ENCODE measurements at places on chromosomes 13 and 19.

DNA sequence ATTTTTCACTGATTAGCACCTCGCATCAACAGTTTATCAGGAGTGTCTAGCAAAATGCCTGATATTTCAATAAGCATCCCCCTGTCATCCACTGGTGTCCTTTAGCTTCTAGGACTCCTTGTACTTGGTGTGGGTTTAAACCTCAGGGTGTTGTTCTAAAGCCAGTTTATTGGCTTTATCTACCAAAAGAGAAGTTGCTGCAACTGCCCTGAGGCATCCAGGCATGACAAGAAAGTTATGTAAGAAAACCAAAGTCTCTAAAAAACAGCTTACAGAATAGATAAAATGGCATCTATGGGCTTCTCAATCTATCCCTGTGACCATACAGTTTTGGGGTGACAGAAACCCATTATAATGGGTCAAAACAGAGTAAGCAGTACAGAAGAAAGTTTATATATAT is 120.3 kb upstream of the ZNF91 start:
- DNase-seq: no peak

DNA sequence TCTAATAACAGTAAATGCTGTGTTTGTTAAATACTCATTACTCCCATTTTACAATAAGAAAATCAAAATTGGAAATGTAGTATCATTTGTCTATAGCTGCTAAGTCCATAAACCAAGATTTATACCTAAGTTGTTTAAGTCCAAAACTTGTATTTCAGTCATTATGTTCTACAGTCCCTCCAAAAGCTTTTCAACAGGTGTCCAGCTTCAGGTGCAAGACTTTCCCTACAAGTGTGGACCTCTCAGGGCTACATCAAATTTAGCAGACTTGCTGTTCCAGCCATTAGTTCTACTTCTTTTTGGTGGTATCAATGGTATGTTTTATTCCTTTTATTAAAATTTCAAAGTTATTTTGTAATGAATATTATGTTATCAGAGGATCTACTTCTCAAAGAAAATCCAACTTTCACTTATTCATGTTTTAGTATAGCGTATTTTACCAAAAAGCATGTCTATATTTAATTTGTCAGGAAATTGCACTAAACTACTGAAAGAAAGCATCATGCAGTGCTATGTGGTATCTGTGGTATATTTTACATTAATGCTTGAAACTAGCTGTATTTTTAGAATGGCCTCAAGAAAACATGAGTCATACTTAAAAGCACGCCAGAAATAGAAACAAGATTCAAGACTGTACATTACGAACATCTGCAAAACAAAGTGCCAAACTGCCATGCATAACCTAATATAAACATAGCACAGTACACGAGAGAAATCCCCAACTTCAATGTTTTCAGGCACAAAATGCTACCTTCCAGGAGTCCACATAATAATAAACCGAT is 44.5 kb downstream of the VWA8 start:
- DNase-seq: peak; percentile 75

DNA sequence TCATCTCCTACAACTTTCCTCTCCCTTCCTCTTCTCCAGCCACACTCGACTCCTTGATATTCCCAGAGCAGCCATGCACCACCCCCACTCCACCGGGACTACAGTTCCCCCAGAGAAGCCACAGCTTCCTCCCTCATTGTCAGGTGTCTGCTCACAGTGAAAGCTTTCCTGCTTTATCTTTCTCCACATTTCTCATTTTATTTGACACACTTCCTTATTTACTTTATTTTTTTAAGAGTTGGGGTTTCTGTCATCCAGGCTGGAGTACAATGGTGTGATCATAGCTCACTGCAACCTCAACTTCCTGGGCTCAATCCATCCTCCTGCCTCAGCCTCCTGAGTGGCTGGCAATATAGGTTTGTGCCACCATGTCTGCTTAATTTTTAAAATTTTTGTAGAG is 464.6 kb downstream of the MYO16 start:
- no peak for DNase-seq

GRCh38 chr13:50993371-50993770 is 83.8 kb downstream of the RNASEH2B start:
- DNase-seq: no peak

DNA sequence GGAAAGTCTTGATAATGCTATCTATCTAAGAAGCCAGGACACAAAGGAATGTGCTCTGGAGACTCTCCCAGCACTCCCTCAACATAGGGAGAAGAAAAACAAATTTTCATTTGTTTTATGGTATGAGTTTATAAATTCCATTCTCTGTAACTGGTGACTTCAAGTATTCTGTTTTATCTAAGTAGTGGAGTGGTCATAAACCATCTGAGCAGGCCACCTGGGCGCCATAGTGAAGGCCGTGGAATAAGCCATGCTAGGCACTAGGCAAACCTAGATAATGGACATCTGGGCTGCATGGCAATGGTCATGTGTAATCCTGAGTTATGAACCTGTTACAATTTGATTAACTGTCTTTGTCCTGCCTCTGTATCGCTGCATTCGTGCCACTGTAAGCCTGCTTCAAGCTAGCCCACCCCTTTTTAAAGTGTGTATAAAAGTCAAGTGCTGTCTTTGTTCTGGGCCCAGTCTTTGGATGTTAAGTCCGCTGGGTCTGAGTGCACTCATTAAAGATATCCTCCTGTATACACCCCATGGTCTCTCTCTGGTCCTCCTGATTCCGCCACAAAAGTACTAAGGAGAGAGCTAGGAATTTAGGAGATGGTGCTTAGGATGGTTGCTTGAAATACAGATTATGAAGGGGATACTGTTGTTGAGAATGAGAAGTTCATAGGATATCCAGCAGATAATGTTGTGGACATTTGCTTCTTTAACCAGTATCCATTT is 13.2 kb downstream of the GTF2F2 start:
- DNase-seq: no peak

DNA sequence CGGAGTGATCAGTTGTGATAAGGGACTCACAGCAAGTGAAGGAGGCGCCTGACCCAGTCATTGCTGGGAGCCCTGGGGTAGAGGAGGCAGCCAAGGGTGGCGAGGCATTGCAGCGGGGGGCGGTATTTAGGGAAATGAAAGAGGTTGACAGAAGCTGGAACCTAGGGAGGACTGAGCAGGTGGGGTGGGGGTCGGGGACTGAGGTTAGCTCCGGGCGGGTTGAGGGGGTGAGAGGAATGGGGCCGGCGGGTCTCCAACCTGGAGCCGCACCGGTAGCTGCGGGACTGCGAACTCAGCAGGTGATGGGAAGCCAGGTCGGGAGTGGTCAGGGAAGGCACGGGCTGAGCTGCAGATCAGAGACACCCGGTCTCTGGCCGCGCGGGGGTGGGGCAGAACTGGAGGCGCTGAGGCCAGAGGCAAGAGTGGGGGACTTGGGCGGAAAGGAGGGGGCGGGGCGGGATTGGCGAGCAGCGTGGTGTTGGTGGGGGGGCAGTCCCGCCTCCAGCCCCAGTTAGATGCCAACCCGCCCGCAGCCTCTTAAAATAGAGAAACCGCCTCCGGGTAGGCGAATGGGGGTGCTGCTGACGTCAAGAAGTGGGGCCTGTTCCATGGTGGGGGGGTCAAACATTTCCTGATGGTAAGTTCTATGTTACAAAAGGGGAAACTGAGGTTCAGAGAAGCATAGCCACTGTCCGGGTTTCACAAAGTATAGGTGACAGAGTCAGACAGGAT is 1.5 kb downstream of the MAST3 start:
- no peak for DNase-seq

DNA sequence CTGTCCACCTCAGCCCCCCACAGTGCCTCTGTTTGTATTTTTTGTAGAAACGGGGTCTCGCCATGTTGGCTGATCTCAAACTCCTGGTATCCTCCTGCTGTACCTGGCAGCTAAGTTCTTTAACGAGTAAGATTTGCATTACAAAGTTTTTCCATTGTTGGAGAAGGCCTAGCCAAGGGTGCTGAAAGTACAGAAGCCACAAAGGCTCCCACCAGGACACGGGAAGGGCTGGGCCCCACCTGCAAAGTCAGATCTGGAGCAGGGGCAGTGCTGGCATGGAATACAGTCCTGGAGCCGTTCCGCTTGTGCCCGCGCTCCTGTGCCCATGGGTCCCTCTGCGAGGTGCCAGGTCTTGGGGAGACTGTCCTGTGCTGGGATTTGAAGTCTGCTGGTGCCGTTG is 12.1 kb downstream of the FZR1 start:
- DNase-seq: no peak

GRCh38 chr13:40895227-40896184 is 106.1 kb downstream of the SLC25A15 start:
- DNase-seq: no peak

DNA sequence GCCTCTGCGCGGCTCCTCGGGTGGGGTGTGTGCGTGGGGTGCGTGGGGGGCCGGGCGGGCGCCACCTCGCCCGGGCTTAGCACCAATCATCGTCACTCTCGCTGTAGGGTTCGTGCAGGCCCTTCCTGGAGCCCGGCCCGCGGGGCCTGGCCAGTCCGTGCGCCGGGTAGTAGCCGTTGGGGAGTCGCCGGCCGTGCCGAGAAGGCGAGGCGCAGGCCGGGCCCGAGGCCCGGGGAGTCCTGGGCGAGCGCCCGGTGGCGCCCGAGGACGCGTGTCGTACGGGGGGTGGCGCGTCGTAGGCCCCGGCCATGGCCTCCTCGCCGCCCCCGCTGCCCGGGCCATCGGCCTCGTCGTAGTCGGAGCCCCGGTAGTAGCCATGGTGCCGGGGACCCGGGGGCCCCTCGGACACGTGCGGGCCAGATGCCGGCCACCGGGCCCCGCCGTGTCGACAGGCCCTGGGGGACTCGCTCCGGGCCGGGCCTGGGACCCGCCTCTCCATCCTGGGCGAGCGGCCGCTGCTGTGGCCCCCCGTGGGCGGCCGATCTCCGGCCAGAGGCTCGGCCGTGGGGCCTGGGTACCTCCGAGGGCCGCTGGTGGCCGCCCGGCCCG is 57.1 kb downstream of the IER2 start:
- peak; percentile 54 for DNase-seq

- DNase-seq: no peak
Measured at GRCh38 chr13:50991579-50992521, 82.3 kb downstream of the RNASEH2B start.

DNA sequence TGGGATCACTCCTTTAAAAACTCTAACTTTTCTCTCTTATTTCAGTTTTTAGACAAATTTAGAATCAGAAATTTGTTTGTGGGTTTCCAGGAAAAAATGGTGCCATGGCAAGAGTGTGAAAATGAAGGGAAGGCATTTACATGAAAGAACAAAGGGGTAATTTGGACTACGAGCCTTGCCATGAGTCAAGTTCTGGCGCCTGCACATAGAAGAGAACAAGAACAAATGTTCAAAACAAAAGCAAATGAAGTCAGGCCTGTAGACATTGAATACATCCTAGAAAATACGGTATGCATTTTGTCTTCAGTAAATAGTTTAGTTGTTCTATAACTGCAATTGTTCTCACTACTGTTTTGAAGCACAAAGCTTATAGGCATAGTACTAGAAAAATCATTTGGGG is 1390.5 kb downstream of the EFNB2 start:
- DNase-seq: peak; percentile 60

DNA sequence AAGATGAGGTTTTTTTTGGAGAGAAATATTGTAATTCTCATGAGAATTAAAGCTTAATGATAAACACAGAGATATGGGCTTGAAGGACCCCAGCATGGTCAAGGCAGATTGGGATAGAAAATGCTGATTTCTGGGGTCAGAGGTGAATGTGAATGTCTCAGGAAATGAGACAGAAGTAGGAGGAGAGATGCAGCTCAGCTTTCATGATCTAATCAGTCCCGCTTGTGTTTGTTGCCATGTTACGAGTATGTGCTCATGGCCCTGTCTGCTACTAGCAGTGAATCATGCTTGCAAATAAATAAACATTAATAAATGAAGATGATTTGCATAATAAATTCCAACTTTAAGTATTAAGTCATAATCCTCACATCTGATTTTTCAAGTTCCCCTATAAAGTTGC is 23.0 kb upstream of the NDFIP2 start:
- peak; percentile 77 for DNase-seq

DNA sequence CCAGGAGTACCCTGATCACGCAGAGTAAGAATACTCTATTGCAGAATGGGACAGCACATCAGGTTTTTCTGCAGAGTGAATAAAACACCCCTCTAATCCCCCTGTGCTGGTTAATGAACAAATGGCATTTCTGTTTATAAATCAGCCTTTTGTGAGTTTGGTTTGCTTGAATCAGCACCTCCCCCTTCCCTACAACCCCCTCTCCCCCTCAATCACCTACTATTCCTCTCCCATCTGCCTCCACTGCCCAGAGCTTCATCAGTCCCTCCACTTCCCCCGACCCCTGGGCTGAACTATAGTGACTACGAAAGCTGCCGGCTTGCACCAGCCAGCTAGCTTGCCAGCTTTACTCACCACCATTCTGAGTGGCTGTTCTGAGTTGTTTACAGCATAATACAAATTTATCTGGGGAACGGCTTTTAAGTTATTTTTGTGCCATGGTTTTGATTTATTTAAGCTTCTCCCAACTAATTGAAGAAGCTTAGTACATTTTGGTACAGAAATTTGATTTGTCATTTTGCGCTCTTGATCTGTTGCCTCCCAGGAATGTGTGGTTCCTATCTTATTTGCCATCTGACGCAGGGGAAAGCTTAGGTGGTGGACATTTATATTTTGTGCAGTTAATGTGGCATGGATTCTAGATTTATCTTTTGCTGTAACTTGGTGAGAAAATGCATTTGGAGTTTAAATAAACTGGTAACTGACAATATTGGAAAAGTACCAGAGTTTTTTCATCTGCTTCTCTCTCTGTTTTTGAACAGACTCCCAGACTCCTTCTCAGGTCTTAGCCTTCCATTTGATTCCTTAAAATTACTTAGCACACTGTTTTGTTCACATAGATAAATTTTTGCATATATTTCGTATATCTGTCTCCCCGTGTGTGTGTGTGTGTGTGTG is 41.7 kb upstream of the WDFY2 start:
- no peak for DNase-seq

GRCh38 chr13:29756506-29756905 is 93.9 kb downstream of the UBL3 start:
- peak; percentile 12 for DNase-seq

- no peak for DNase-seq
Measured at GRCh38 chr13:25391932-25392331, 20.2 kb downstream of the ATP8A2 start.

GRCh38 chr13:41603917-41604316 is 146.6 kb downstream of the RGCC start:
- peak; percentile 79 for DNase-seq

DNA sequence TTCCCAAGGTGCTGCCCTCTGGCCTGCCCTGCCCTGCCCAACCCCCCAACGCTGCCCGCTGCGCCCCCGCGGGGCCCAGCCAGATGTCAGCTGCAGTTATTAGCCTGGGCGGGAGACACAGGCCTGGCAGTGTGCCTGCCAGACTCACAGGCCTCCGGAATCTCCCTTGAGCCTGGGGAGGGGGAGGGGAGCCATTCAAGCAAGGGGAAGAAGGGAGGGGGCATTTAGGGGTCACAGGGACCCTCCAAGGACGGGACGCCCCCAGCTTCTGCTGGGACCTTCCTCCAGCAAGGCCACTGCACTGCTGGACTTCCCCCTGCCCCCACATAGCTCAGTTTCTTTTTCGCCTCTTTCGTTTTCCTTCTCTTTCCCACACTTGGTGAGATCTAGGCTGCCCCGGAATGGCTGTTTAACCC is 2.6 kb upstream of the JUNB start:
- DNase-seq: peak; percentile 82

DNA sequence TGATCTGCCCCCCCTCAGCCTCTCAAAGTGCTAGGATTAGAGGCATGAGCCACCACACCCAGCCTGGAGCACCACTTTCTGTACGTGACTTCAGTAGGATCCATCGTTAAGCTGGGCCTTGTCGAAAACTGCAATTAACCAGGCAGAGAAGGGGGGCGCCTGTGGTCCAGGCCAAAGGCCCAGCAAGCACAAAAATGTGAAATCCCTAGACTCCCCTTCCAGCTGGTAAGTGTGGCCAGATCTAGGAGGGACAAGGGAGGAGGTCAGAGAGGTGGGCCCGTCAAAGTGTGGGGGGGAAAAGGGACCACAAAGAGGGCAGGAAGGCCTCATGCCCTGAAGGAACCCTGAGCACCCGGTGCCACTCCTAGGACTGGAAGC is 13.8 kb downstream of the DDX39A start:
- DNase-seq: no peak

Data from dermis blood vessel endothelial cell (primary cell).